NCI-H1436 treated with DMSO at 0.1 percent for 48 hours (cell line): ENCODE measurements at places on chromosomes 16 and 17.

GRCh38 chr17:2901582-2901981 is 105.3 kb downstream of the RAP1GAP2 start:
- no peak for DNase-seq

- no peak for DNase-seq
These were observed 200.4 kb downstream of the RAB11FIP4 start for GRCh38 chr17:31591924-31592323.

GRCh38 chr17:56510554-56511342 is 82.8 kb upstream of the NOG start:
- no peak for DNase-seq

GRCh38 chr17:81961521-81962498 is 823 bp upstream of the NOTUM start:
- no peak for DNase-seq

- DNase-seq, result no peak
These were observed 193.8 kb upstream of the TOX3 start for GRCh38 chr16:52740766-52741165.

GRCh38 chr17:65527857-65528591 is 33.4 kb downstream of the AXIN2 start:
- no peak for DNase-seq

DNA sequence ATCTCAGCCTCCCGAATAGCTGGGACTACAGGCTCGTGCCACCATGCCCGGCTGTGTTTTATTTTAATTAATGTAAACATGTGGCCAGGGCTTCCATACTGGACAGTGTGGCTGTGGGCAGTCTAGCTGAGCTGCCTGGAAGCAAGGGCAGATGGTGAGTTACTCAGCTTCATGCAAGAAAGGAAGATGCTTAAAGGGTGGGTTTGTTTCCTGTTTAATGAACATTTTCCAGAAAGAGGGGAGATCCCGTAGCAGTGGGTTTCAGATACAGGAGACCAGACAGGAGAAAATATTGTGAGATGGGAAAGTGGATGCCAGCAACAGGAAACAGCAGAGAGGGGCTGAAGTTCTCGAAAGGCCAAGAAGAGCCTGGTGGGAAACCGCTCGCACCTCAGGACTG is 7.3 kb downstream of the MAPK8IP3 start:
- no peak for DNase-seq

GRCh38 chr16:74709441-74709877 is 8.8 kb upstream of the MLKL start:
- no peak for DNase-seq

DNA sequence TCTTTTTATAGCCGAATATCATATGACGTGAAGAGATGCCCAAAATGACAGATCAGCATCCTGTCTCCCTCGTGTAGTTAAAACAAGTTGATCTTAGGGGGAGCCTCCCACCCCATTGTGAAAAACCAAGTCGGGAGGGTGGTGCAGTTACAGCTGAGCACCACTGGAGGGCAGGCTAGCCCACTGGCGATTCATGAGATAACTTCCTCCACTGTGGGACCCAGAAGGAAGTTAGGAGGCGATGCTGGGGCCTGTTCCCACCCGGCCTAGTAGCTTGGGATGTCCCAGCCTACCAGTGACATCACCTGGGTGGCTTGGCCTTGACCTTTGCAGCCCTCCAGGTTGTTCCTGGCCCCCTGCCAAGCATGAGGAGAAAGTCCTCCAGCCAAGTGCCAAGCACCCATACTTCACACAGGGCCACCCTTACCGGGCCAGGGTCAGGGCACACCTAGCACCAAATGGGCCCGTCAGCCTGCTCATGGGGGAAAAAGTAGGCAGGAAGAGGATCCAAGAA is 8.1 kb upstream of the CPNE2 start:
- no peak for DNase-seq

DNA sequence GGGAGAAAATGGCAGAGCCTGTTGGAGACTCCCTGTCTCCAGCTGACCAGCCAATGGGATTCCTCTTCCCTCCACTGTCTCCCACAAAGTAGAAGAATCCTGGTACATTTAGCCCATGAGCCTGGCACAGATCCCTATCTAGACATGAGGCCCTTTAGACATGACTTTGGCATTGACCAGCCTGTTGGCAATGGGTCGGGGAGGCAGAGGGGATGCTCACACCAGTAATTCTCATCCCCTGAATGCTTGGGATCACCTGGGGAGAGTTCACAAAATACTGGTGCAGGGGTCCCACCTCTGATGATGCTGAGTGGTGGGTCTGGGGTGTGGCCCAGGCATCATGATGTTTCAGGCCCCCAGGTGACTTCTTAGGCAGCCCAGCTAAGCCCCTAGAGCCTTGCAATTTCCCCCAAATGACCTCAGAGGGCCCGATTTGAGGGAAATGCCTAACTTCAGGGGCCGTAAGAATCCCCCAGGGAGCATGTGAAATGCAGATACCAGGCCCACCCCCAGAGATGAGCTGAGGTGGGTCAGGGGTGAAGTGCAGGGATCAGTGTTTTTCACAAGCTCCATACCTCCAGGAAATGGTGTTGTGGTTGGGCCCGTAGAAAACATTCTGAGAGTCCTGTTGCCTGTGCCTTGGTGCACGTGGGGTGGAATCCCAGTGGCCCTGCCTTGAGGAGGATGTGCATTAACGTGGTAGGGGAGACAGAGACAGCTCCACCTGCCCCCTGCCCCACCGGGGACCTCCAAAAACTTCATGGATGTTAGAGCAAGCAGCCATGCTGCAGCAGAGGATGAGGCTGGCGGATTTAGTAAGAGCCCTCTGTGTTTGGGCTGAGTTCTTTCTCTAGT is 42.1 kb downstream of the SNX20 start:
- no peak for DNase-seq

DNA sequence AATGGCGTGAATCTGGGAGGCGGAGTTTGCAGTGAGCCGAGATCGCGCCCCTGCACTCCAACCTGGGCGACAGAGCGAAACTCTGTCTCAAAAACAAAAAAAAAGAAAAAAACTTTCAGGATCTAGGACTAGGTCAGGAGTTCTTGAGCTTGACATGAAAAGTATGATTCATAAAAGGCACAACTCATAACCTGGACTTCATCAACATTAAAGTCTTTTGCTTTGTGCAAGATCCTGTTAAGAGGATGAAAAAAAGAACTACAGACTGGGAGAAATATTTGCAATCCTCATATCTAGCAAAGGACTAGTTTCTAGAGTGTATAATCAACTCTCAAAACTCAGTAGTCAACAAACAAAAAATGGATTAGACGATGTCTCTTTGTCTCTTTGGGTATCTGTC is 40.0 kb downstream of the TBC1D16 start:
- DNase-seq, result no peak

- no peak for DNase-seq
These were observed 695 bp upstream of the TMEM204 start for GRCh38 chr16:1532771-1533170.
